CD4-positive, alpha-beta T cell (primary cell): ENCODE measurements at places on chromosomes 11 and 22. TPM values are rescaled to one million over a fixed set of nuclear protein-coding genes. Genes with fewer than 3 reads are reported as not detected.

Gene POU2AF1
- total RNA-seq: 0.78 TPM

Gene SLC22A12
- not detected for total RNA-seq

Gene TP53AIP1
- total RNA-seq: not detected

DNA sequence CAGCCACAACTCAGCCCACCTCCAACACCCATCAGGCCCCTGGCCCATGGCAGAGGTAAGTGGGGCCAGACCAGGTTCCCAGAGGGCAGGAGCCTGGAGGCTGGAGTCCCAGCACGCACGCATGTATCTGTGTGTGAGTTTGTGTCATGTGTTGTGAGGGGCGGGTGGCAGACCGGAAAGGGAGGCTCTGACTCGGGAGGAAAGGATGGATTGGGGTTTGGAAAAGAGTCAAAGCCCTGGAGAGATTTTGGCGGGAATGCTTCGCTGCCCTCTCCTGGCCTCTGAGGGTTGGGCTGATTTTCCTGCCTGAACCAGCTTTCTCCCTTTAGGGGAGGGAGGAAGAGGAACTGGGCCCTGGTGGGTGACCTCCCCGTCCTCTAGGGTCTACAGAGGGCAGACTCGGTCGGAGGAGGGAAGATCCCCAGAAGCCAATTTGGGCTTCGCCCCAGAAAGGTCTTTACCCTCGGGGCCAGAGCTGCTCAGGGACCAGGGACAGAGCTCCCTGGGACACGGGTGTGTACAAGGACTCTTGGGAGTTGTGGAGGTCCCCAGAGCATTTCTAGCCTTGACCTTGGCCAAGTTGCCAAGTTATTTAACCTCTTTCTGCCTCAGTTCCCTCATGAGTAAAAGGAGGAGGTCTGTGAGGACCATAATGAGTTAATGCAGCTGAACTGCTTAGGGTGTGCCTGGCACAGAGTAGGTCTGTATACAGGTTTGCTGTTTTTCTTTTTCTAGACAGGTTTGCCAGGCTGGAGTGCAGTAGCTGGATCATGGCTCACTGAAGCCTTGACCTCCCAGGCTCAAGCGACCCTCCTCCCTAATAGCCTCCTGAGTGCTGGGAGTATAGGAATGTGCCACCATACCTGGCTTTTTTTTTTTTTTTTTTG, 6.9 kb downstream of the C11orf68 start:
- peaks cover 7% of the 10 kb centered on the region for H3K36me3 ChIP-seq
- no peak overlapping the region for H3K4me3 ChIP-seq
- peaks cover 19% of the 10 kb centered on the region for H3K4me1 ChIP-seq
- no peak for DNase-seq

DNA sequence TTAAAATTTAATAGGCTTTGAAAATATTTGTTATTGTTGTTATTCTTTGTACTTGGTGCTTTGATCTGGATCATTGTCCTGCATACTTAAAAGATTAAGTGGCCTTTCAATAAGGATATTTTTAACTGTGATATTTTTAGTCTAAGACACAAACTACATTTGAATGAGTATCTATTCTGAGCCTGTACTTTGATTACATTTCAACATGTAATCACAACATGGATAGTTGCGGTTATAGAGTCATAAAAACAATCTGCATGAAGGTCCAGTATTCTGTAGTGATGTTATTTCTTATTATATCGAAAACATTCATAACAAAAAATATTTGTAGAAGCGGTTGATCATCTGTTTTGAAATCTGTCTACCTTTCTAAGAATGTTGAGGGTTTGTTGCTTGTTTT, 58.6 kb downstream of the HIPK3 start:
- H3K27me3 ChIP-seq: no peaks in the 10 kb centered on the region
- no peak overlapping the region for H3K27ac ChIP-seq
- no peak for DNase-seq
- H3K36me3 ChIP-seq: no peaks in the 10 kb centered on the region
- peaks cover 3% of the 10 kb centered on the region for H3K4me1 ChIP-seq

DNA sequence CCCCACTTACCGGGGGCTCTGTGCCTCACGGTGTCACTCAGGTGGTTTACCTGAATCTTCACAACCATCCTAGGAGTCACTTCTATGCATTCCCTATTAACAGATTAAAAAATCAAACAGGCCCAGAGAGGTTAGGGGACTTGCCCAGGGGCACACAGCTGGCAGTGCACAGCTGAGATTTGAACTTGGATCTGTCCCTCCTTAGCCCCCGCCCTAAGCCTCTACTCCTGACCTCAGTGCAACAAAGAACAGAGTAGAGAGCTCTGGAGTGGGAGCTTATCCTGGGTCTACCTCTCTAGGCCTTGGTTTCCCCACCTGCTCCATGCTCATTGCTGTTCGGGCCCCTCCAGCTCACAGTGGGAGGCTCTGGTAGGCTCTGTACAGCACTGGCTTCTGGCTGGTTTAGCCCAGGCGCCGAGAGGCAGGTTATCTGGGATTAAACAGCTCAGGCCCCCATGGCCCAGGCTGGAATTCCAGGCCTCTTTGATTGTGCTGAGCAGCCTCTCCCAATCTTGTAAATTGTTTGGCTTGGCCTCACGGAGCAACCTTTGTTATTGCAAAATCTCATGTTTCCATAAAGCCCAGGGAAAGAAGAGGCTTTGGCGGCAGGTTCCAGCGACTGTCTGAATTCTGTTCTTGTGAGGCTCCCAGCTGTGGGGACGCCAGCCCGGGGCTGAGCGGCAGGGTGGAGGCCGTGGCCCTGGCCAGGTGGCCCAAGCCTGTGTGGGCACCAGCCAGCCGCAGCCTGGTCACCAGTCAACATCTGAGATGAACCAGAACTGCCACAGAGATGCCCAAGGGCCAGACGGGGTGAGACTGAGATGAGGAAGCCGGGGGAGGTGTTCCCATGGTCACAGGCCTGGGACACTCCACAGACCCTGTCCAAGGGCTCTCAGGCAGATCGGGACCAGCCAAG, 28.9 kb upstream of the SHISAL1 start:
- no peak overlapping the region for H3K4me3 ChIP-seq
- H3K36me3 ChIP-seq: no peaks in the 10 kb centered on the region
- no peak for DNase-seq
- H3K27me3 ChIP-seq: no peaks in the 10 kb centered on the region
- H3K27ac ChIP-seq: no peak overlapping the region

DNA sequence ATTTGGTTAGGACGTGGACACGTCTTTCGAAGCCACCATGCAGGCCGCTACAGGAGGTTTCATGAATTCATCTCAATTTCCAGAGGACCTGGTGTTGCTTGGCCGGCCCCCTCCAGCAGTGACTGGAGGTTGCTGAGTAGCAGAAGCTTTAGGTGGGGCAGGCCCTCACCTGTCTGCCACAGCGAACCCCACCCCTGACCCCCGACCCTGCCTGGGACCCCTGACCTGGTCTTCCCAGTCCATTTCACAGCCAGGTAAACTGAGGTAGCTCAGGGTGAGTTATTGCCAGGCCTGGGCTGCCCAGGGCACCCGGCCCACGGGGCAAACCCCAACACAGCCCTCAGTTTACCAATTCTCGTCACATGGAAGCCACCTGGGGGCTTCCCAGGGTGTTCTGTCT, 39.1 kb upstream of the SMIM38 start:
- no peaks in the 10 kb centered on the region for H3K36me3 ChIP-seq
- H3K27me3 ChIP-seq: no peaks in the 10 kb centered on the region
- no peak overlapping the region for H3K27ac ChIP-seq
- no peak overlapping the region for H3K4me3 ChIP-seq
- DNase-seq: no peak

GRCh38 chr11:27416568-27417176, 53.7 kb upstream of the CCDC34 start:
- no peaks in the 10 kb centered on the region for H3K27me3 ChIP-seq
- no peak overlapping the region for H3K4me3 ChIP-seq
- no peak for DNase-seq
- no peaks in the 10 kb centered on the region for H3K4me1 ChIP-seq
